Hippocampal formation (tissue), 2 donors: ENCODE measurements at places on chromosomes 16 and 17.

DNA sequence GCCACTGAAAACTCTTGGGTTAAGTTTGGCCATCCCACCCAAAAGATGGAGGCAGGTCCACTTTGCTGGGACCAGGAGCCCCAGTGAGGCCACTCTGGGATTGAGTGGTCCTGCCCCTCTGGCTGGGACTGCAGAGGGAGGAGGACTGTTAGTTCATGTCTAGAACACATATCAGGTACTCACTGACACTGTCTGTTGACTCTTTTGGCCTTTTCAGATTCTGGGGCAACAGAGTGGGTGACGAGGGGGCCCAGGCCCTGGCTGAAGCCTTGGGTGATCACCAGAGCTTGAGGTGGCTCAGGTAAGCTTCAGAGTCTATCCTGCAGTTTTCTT is 19.5 kb upstream of the CYLD start:
- DNase-seq: no peak

GRCh38 chr16:81001330-81001729 is 5.4 kb downstream of the CMC2 start:
- no peak for DNase-seq

- no peak for DNase-seq
Observed at GRCh38 chr17:32019228-32019627, 12.0 kb downstream of the LRRC37B start.

DNA sequence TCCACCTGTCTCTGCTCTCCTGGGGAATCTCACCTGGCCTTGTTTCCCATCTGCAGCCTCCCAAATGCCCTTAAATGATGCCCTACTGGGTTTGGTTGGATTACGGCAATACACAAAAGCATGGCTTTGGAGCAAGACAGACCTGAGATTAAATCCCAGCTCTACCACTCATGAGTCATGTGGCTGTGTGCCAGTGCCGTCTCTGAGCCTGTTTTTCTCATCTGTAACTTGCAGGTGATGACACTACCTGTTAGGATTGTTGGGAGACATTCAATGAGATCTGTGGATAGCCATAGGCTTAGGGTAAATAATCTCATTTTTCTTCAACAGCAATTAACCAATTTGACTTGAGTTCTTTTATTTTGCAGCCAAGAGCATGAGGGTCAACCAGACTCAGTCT is 240.3 kb downstream of the MAF start:
- no peak for DNase-seq

GRCh38 chr17:80430446-80431245 is 15.7 kb downstream of the ENDOV start:
- no peak for DNase-seq

DNA sequence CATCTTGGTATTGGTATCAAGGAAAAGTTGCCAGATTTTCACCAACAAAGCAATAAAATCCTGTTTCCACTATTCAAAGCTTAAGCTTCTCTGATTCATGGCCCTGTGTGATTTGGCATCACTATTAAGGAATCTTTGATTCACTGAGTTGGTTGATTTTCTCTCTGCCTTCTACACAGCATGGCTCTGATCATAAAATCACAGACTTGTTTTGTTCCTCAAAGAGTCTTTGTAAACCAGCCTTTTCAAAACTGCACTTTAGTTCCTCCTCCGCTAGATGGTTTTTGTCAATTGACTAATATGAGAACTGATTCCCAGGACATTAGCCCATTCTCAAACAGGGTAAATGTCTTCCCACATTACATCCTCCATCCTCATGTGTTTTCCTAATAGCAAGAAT is 197.6 kb downstream of the DNAH9 start:
- no peak for DNase-seq

- DNase-seq: no peak
Observed at GRCh38 chr17:44105941-44106340, 17.5 kb downstream of the HDAC5 start.

DNA sequence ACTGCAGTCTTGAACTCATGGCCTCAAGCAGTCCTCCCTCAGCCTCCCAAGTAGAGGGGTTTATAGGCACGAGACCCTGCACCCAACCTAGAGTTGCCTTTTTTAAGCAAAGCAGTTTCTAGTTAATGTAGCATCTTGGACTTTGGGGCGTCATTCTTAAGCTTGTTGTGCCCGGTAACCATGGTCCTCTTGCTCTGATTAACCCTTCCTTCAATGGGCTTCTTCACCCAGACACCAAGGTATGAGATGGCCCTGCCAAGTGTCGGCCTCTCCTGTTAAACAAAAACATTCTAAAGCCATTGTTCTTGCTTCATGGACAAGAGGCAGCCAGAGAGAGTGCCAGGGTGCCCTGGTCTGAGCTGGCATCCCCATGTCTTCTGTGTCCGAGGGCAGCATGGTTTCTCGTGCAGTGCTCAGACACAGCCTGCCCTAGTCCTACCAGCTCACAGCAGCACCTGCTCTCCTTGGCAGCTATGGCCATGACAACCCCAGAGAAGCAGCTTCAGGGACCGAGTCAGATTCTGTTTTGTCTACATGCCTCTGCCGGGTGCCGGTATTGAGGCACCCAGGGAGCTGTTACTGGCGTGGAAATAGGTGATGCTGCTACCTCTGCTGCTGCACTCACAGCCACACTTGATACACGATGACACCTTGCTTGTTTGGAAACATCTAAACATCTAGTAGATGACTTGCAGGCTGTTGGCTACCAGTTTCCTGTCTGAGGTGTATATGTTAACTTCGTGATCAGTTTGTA is 3.3 kb downstream of the RPL13 start:
- DNase-seq: no peak

DNA sequence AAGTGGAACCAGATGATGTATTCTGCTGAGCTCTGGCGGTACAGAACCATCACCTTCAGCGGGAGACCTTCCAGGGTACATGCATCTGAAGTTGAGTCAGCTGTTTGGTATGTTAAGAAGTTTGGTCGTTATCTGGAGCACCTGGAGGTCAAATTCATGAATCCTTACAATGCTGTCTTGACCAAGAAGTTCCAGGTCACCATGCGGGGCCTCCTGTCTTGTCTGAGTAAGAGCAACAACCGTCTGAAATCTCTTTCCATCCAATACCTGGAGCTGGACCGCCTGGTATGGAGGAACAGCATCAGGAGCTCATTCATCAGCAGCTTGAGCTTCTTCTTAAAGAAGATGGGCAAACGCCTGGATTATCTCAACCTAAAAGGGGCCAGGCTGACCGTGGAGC is 4.0 kb downstream of the FBXO39 start:
- DNase-seq: no peak

- no peak for DNase-seq
Observed at GRCh38 chr17:82984751-82985427, 94.5 kb upstream of the METRNL start.

DNA sequence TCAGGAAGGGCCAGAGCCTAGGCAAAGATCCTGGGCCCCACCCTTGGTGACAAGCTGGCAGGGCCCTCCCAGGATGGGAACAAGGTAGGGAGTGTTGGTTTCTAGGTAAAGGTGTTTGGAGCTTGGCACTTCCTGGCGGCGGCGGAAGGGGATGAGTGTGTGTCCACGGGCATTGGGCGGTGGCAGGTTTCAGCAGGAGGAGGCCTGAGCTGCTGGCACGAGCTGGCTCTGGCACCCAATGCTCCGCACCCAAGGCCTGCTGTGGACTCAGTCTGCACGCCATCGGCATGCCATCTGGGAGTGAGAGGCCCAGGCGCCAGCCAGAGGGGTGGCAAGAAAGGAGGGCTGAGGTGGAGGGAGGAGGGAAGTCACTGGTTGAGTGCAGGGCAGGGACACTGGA is 46.9 kb upstream of the TAC4 start:
- no peak for DNase-seq

DNA sequence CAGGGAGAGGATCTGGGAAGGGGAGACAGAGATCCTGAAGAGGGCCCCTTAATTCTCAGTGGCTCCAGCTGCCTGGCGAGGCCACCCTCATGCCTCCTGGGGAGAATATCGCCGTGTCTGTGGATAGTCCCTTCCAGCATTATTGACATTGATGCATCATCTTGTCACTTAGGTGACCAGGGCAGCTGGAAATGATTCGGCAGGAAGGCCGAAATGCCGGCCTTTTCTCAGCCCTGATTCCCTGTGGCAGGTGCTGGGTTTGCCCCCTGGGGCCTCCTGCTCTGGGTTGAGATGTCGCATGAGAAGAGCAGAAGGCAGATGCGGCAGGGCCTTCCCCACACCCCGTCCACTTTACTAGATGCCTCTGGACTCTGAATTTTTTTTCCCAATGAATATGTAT is 89.5 kb downstream of the RAP1GAP2 start:
- no peak for DNase-seq

- DNase-seq: no peak
Observed at GRCh38 chr17:36920032-36921005, 17.0 kb upstream of the LHX1 start.

DNA sequence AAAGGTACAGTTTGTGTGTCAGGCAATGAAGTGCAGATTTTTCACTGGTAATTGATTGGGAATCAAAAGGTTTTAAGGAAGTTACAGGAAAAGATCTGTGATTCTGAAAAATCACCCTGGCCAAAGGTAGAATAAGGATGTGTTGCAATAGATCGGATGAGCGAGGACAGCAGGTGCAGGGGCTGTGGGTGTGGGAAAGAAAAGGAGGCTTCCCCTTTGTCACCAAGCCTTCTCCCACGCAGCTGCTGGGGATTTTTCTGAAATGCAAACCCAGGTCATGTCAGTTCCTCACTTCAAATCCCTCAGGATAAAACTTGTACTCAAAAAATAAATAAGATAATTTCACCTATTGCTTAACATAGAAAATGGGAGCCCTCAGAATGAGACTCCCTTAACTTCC is 47.9 kb upstream of the ARHGAP17 start:
- no peak for DNase-seq

- no peak for DNase-seq
Observed at GRCh38 chr17:7484919-7485377, 782 bp downstream of the POLR2A start.

DNA sequence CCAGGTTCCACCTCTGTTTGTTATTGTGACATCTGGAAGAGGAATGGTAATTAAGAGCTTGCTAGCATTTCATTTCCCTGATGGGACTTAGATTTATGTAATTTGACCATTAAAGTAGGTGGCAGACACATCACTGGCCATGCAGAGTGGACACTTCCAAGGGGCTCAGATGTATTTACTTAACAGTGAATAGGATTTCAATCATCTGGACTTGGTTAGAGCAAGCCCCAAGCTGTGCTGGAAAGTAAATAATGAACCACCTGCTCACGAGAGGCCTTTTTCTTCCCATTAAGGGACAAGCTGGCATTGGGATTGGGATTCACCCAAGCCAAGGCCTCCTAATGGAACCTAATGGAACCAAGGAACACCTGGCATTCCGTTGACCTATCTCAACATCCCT is 395.3 kb downstream of the HS3ST4 start:
- no peak for DNase-seq

GRCh38 chr17:56431736-56432135 is 161.8 kb upstream of the NOG start:
- no peak for DNase-seq

DNA sequence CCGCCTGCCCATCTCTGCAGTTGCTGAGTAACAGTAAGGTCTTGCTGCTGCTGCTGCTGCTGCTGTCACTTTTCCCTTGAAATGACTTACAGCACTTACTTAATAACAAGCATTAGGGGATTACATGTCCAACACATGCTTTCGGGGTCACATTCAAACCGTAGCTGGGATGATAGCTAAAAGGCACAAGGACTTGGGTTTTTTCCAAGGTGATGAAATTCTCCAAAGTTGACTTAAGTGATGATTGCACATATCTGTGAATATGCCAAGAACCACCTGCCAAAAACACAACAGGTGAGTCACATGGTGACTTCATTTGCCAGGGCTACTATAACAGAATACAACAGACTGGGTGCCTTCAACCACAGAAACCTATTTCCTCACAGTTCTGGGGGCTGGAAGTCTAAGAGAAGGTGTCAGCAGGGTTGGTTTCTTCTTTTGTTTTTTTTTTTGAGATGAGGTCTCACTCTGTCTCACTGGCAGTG is 121.9 kb upstream of the TNRC6C start:
- DNase-seq: no peak

GRCh38 chr16:58723109-58723508 is 11.0 kb downstream of the GOT2 start:
- no peak for DNase-seq

DNA sequence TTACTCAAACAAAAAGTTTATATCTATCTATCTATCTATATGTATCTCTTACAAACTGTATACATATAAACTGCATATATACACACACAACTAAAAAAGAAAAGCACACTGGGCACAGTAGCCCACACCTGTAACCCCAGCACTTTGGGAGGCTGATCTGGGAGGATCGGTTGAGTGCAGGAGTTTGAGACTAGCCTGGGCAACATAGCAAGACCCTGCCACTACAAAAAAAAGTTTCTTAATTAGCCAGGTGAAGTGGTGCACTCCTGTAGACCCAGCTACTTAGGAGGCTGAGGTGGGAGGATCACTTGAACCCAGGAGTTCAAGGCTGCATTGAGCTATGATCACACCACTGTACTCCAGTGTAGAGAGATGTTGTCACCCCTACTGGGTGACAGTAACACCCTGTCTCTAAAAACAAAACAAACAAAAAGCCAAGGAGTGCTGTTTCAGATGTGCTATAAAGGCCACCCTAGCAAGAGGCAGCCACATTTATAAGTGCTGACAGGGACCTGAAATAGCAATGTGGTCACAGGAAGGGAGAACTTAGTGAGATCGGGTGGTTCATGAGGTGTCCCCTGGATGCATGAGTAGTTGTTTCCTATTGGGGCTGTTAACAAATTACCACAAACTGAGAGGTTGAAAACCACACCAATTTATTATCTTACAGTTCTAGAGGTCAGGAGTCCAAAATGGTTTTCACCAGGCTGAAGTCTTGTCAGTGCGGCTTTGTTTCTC is 4.8 kb downstream of the CD2BP2 start:
- no peak for DNase-seq

GRCh38 chr17:5234645-5235576 is at the start of gene SCIMP:
Gene SCIMP, minus strand, starts transcription at chr17:5234860. Its CDS starts 105 bp downstream, at chr17:5234755.
- no peak for DNase-seq

- DNase-seq: peak; percentile 37
Observed at GRCh38 chr16:85573696-85574641, 39.2 kb upstream of the GSE1 start.

- no peak for DNase-seq
Observed at GRCh38 chr16:5349670-5350517, 252.3 kb upstream of the EEF2KMT start.

- DNase-seq: no peak
Observed at GRCh38 chr17:69457603-69458002, 43.1 kb downstream of the MAP2K6 start.

DNA sequence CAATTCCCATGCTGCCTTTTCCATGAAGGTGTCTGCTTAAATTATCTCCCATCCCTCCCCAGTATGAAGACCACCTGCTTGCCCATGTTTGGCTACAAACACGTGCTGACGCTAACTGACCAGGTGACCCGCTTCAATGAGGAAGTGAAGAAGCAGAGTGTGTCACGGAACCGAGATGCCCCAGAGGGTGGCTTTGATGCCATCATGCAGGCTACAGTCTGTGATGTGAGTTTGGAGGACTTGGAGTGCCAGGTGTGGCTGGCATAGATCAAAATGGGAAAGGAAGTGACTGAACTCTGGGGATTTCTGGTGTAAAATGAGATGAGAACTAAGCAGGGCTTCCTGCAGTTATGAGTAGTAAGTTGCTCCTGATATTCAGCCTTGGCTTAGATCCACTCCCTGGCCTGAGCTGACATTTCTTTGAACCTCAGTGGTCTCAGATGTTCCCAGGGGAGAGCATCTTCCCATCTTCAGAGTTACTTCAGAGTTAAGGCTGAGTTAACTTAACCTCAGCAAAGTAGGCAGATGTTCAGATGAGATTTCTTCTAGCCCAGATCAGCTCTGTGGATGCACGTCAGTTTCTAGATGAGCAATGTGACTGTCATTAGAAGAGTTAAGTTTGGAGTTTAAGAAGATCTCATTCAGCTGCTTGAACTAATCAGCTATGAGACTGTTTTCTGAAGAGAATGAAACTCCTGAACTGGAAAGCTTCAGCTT is 32.7 kb downstream of the ITGB3 start:
- no peak for DNase-seq
